Choroid plexus epithelial cell (primary cell): ENCODE measurements at places on chromosomes 4 and X.

GRCh38 chr4:12701384-12701783 is 782.8 kb downstream of the RAB28 start:
- no peak for DNase-seq

GRCh38 chr4:3436798-3437581 is 4.8 kb upstream of the HGFAC start:
- peak; percentile 14 for DNase-seq

DNA sequence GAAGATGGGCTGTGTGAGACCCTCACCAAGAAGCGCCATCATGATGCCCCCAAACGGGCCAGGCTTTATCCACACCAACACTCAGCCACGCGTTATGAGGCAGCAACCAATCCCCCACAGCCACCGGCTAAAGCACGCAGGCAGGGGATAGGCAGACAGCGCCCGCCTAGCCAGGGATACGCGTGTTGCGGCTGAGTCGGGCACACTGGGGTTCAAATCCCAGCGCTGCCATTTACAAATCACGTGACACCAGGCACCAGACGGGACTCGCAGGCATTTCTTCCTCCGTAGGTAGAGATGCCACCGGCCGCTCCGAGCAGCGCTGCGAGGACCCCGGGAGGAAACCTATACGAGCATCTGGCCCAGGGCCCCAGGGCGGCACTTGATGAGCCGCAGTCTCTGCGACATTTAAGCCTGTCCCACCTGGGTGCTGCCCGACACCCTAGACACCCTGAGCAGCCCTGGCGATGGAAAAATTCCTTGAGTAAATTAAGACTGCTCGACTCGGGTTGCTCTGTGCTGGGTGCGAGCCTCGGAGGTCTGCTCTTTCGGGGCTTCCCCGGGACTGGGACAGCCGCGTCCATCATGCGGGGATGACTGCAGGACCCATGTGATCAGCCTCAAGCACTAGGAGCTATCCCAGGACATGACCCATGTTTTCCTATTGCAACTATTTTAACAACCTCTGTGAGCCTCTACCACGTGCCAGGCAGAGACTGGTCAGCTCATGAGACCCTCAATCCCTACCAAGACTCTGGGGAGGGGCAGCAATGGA is 6.3 kb downstream of the ABLIM2 start:
- no peak for DNase-seq

DNA sequence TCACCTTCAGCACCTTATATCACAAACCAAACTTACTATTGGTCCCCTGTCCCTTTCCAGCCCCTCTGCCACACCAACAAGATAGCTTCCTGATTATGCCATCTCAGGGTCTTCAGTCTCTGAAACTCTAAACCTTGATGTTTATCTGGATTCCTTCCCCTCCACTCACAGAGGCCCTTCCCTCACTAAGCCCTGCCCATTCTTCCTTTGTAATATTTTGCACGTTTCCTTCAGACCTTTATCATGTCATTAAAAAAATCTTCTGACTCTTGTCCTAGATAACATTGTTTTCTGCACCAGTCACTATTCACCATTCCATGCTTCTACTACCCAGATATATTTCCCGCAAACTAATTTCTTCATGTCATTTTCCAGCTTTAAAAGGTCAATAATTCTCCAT is 17.7 kb upstream of the CEP135 start:
- no peak for DNase-seq
